ENCODE measurements at places on chromosomes 3 and 15.

DNA sequence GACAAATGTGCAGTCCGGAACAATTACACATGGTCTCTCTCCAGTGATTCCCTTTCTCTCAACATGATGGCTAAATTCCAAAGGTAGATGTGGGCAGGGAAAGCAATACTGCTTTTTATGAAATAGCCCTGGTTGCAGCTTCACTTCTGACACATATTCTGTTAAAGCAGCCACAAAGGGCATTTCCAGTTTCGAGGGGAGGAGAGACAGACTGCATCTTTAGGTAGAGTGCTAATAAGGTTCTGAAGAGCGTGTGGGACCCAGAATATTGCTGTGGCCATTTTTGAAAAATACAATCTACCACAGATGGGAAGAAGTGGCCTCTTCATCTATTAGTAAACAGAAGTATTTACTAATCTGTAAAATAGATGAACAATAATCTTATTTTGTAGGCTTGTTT lies 139.3 kb upstream of the PEX5L start:
- DNase-seq: no peak

GRCh38 chr3:19432669-19433068 lies 284.4 kb downstream of the KCNH8 start:
- DNase-seq: no peak

DNA sequence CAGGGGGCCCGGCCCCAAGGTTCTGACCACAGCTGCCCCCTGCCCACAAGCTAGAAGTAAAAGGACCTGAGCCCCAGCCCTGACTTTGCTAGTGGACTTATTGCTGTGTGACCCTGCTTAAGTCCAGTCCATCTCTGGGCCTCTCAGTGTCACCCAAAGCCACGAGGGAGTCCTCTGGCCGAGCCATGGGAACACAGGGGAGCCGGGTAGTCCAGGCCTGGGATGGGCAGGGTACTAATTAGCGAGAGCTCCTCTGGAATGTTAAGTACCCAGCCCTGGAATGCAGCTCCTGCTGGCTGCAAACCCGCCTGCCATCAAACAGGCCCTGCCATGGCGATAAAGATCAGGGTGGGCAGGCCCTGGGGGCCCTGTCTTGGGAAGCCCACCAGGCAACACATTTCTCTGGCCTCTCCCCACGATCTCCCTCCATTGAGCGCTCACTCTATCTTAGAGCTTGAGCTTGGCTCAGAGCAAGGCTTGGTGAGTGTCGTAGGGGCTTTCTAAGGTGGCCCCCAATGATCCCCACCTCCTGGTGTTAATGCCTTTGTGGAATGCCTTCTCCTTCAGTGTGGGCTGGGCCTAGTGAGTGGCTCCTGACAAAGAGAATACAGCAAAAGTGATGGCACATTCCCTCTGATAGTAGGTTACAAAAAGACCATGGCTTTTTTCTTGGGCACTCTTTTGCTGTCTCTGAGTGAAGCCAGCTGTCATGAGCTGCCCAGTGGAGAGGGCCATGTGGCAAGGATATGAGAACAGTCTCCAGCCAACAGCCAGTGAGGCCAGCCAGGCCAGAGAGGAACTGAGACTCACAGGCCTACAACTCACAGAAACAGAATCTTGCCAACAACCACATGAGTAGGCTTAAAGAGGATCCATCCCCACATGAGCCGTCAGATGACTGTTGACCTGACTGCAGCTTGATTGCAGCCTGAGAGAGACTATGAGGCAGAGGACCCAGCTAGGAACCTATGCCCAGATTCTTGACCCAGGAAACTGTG lies 133.1 kb downstream of the SMAD6 start:
- no peak for DNase-seq

DNA sequence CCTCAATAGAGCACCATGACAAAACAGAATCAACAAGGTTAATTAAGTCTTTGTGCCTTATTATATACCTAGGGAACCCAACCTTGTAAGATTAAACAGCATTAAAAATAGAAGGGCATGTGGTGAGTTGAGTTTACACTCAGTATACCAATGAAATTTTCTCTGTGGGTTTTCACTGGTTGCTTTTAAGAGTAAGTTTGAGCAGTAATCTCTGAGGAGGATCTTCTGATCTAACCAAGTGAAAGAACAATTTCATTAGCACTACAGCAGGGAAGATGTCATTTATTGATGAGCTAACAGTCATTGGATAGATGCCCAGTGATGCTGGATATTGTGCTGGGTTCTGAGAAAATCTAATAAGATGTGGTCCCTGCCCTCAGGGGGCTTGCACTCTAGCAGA lies 26.9 kb upstream of the AKAP13 start:
- DNase-seq: no peak

- DNase-seq: no peak
Measured at GRCh38 chr3:63656786-63657185, 4.3 kb downstream of the SNTN start.

DNA sequence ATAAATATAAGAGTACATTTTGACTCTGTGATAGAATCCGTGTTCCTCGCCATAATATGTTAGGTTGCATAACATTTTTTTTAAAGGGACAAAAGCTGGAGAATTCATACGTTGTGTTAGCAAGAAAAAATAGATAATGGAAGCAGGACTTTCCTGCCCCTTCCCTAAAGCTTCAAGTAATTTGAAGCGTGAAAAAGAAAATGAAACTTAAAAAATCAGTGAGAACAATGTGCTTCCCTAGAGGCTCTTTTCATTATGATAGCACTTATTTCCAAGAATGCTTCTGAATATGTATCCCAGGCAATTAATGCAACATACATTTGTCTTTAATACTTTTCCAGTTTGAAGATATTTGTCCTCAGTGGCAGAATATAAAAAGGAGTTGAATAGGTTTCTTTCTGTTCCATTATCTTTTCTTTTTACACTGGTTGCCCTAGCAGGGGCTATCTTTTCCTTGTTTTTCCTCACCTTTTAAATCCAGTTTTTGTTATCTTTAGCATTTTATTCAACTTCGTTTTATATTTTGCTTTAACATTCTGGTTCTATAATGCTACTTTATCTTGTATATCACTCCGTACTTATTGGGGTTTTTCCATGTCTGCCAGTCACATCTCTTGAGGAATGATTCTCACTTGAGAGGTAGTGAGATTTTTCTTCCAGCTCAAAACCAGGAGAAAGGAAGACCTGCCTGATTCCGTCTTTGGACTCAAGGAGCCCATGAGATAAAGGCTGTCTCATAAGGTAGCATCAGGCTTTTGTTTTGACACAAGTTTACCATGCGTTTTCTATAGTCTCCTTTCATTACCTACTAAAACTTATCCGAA lies 113.8 kb downstream of the MBNL1 start:
- DNase-seq: no peak

- DNase-seq: no peak
Measured at GRCh38 chr3:123044981-123045763, 17.6 kb upstream of the SEMA5B start.

GRCh38 chr3:117903226-117903625 lies 1131.4 kb downstream of the IGSF11 start:
- no peak for DNase-seq

DNA sequence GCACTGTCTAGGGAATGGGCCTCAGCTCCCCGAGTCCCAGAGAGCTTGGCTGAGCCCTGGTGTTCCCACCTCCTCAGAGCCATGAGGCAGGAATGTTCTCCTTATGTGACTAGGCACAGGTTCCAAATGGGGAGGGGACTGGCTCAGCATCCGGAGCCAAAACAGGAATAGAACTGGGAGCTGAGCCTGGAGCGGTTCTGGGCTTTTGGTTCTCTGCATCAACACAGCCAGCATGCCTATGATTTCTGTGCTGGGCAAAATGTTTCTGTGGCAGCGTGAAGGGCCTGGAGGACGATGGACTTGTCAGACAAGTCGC lies at the start of gene FAM131A:
TSS of gene FAM131A (plus strand) at position 202 of the 316 bp plus-strand sequence. CDS start at position 233, 31 bp downstream.
- DNase-seq: no peak

DNA sequence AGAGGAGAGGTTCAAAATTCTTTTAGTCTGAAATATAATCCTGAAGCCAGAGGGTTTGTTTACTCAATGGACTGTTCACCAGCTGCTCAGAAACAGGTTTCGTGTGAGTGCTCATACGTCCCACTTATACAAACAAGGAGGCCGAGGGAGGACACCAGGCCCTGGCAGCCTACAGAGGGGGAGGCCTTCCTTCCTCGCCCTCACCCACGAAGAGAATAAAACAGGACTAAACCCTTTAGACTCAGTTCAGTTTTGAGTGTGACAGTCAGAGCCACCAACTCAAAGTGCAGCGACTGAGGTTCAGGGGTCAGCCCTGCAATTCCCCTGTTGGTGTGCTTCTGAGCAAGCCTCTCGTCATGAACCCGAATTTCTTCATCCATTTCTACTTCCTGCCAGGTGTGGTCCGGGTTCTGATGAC lies 17.3 kb downstream of the FAM174B start:
- DNase-seq: peak; percentile 83

GRCh38 chr15:95417761-95418160 lies 912.7 kb upstream of the NR2F2 start:
- DNase-seq: no peak

DNA sequence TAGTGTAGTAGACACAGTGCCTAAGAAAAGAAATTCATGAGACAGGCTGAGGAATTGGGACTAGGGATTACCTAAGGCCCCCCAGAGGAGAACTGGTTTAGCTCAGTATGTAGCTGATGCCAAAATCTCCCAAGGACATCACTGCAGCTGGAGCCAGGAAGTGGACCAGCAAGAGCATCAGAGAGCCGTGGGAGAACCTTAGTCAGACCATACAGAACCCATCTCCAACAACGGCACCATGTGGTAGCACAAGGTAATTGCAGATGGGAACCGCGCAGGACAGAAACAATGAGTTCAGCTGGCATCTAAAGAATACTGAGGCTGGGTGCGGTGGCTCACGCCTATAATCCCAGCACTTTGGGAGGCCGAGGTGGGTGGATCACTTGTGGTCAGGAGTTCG lies 81.7 kb downstream of the WNT5A start:
- no peak for DNase-seq

DNA sequence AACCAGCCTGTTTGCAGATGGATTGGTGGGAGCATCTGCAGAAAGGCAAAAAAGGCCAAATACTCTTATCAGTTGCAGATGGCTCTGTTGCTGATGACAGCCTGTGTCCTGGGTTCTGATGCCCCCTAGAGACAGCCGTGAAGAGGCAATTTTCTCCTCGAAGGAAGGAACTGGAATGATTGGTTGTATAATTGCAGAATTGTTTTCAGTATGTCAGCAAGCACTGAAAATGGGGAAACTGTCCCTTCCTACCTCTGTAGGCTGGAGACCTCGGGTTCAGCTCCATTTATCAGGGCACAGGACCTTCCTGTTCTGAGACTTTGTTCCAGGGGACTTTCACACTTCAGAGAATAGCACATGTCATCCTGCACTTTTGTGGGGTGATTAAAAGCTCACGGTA lies 103.0 kb downstream of the PGPEP1L start:
- no peak for DNase-seq

- DNase-seq: no peak
Measured at GRCh38 chr15:55118344-55118870, 78.3 kb downstream of the RSL24D1 start.

DNA sequence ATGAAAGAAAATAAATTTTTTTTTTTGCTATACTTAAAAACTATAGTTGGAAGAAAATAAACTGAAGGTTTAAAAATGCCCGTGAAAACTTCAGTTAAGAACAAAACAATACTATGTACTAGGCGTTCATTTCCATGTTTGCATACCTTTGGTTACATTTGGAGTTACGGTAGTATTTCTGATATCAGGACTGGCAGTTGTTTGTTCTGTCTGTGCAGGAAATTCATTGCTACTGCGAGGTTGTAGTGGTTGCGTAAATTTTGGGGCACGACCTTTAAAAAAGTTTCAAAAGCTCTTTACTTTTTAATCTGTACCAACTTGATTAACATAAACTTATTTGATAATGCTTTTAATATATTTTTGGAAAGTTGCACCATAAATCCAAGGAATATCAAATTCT lies 47.9 kb downstream of the ST3GAL6 start:
- DNase-seq: no peak

DNA sequence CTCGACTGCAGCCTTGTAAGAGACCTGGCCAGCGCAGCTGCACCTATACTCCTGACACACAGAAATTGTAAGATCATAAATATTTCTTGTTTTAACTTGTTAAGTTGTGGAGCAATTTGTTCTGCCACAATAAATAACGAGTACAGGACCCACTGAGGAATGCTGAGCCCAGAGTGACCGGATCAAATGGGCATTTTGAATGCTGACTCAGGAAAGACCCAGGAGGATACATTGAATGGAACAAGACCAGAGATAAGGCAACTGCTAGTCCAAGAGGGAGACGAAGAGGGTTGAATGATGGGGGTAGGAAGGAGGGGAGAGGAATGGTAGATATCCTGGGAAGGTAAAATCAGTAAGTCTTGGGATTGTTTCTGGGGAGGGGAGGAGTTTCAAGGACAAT lies 8.9 kb upstream of the C3orf70 start:
- no peak for DNase-seq

GRCh38 chr3:97996988-97997387 lies 24.8 kb upstream of the RIOX2 start:
- no peak for DNase-seq

DNA sequence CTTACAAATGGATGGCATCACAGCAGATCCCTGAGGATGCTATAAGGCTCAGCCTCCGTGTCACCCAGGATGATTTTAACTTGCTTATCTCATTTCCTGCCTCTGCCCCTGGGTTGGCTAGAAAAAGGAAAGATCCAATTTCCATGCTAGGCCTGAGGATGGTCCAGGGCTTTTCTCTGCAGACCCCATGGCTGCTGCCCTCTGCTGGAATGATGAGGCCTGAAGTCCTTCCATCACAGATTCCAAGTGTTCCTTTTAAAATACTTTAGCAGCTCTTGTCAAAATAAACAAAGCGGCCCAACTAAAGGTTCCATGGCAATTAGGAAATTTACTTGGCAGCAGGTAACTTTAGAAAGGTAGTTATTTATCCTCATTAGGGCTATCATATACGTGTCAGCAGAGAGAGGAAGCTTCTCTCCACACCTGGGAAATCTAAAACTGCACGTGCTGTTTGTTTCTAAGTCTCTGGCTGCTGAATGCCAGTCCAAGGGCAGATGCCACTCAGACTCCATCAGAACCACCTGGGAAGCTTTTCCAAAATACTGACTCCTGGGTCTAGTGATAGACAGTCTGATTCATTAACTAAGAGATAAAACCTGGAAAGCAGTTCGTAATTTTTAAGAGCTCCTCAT lies 401.9 kb upstream of the IL12A start:
- DNase-seq: no peak

GRCh38 chr3:197520311-197521276 lies 35.2 kb downstream of the BDH1 start:
- no peak for DNase-seq

DNA sequence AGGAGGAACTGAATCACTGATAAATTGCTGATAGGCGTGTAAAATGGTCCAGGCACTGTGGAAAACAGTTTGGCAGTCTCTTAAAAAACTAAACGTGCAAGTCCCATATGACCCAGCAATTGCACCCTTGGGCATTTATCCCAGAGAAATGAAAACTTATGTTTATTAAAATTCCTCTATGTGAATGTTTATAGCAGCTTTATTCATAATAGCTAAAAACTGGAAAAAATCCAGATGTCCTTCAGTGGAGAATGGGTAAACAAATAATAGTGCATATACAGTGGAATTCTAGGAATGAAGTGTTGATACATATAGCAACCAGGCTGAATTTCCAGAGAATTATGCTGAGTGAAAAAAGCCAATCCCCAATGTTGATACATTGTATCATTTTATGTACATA lies 482.2 kb upstream of the PDZRN3 start:
- DNase-seq: no peak

GRCh38 chr3:97884586-97885123 lies 62.8 kb downstream of the CRYBG3 start:
- DNase-seq: no peak
